ENCODE measurements at places on chromosomes 4 and X. TPM values are rescaled to one million over a fixed set of nuclear protein-coding genes. Genes with fewer than 3 reads are reported as not detected.

ALPK1 gene
- 12.0 TPM for total RNA-seq

TRIML2 gene
- total RNA-seq, result 0.27 TPM

ZNF732 gene
- total RNA-seq, result not detected

TMEM47 gene
- 52.1 TPM for total RNA-seq

CTAG1A gene
- total RNA-seq, result not detected

PCDH18 gene
- 12.3 TPM for total RNA-seq

FAM47E gene
- not detected for total RNA-seq

XIAP gene
- total RNA-seq, result 29.8 TPM

FGF16 gene
- not detected for total RNA-seq

HAND2 gene
- total RNA-seq, result not detected

MGAT4D gene
- not detected for total RNA-seq

SRPX2 gene
- total RNA-seq, result 58.5 TPM

PFKFB1 gene
- total RNA-seq, result not detected

ALG13 gene
- total RNA-seq, result 26.9 TPM

MMRN1 gene
- not detected for total RNA-seq

PRSS48 gene
- total RNA-seq, result not detected

XAGE1A gene
- not detected for total RNA-seq

TNMD gene
- total RNA-seq, result not detected

GUCY2F gene
- total RNA-seq, result not detected

ZDHHC9 gene
- total RNA-seq, result 44.1 TPM

FRYL gene
- 70.4 TPM for total RNA-seq

SLC9B1 gene
- total RNA-seq, result not detected

GPR119 gene
- total RNA-seq, result not detected

UGT2A1 gene
- not detected for total RNA-seq

SHISA3 gene
- total RNA-seq, result 0.20 TPM

C4orf51 gene
- total RNA-seq, result not detected

ZCCHC12 gene
- 0.05 TPM for total RNA-seq

CACNA1F gene
- not detected for total RNA-seq

PGRMC2 gene
- 28.2 TPM for total RNA-seq

SLC34A2 gene
- total RNA-seq, result not detected

MAMLD1 gene
- total RNA-seq, result 2.5 TPM

CT45A10 gene
- total RNA-seq, result not detected

DMRTC1B gene
- total RNA-seq, result not detected

STK26 gene
- 21.3 TPM for total RNA-seq
